Karpas-422 (cell line): ENCODE measurements at places on chromosomes 4 and X. TPM values are rescaled to one million over a fixed set of nuclear protein-coding genes. Genes with fewer than 3 reads are reported as not detected.
A peak's percentile ranks its signal among the peaks of the same experiment; 100 is the strongest.

Gene SULT1B1
- total RNA-seq, result not detected in 2 replicates

Gene KLHL4
- not detected in 2 replicates for total RNA-seq

Gene TBX22
- total RNA-seq, result not detected in 2 replicates

Gene WAS
- total RNA-seq, result 63.4 and 83.6 TPM in 2 replicates

Gene TEX11
- total RNA-seq, result not detected in 2 replicates

Gene F8A2
- not detected in 2 replicates for total RNA-seq

Gene TEX13B
- not detected in 2 replicates for total RNA-seq

Gene PCDH7
- total RNA-seq, result not detected in 2 replicates

DNA sequence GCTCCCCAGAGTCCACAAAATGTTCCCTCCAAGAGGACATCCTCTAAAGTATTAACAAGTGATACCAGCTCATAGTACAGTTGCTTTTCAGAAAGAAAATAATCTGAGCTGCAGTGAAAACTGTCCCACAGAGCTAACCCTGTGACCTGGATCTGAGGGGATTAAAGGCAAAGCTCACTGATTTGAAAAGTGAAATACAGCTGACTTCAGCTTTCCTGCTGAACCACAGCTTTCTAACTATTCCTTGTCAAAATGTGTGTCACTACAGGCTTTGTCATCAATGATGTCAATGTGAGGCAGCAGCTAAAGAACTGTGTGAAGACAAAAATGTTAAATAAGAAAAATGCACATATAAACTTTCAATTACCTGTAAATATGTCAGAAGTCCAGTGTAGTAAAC is 36.9 kb downstream of the DCHS2 start:
- no peak for DNase-seq

DNA sequence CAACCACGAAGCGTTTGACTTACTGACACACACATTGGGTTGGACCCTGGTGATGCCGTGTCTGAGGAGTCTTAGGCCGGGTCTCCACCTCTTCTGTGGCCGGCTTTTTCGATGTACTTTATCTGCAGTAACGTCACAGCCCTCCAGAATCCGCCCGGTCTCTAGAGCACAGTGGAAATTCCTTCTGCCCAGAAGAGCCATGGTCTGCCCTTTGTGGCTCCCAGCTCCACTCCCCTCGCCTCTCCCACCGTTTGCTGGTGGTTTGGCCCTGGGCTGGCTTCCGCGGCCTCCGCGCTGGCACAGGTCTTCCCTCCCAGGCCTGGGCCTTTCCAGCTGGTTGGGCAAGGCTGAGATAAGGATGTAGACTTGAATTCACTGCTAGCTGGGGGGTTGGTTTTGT is 4.3 kb downstream of the MAEA start:
- no peak for DNase-seq

- DNase-seq, result no peak
Measured at GRCh38 chr4:26071688-26072087, 157.7 kb downstream of the SMIM20 start.

DNA sequence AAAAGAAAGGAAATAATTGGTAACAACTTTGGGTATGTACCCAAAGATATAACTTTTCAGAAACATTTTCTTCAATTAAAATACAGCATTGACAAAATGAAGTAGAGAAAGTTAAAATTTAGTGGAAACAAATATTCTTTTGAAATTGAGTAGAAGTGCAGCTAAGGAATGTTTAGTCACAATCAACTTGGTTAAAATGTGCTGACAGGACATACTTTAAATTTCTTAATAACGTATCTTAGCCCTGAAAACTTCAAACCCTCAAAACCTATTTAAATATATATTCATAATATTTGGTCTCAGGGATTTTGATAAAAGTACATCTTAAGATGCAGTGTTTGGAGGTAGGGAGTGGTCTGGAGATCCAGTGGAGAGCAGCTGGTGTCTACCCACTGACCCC is 240.8 kb downstream of the DKK2 start:
- no peak for DNase-seq

DNA sequence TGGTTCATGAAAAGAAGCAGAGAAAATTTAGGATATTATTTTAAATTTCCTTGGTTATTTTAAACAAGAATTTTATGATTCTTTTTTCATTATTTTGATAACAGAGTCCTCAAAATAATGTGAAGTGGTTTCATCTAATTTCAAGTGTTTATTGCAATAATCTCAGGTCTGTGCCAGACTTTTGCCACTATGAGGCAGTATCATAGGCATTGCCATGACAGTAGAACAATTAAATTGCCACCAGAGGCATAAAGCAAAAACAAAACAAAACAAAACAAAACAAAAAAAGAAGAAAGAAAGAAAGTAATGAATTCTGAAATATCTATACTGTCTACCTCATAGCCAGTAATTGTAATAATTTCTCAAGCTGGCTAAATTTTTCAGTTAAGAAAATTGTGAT is 739.2 kb downstream of the KCTD8 start:
- DNase-seq, result no peak

DNA sequence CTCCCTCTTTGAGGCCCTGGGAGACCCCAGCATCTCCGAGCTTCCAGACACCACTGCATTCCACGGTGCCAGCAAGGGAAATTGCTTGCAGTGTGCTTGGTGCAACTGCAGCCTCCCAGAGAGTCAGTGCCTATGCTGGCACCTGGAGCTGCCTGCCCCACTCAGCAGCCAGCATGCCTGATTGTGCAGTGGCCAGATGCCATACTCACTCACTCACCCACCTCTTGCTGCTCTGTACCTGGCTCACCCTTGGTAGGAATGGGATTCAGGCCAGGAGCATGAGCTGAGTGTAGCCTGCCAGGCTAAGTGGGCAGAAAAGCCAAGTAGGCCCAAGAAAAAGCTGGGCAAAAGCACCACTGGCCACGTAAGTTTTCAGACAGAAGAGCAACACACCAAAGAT is 651.4 kb downstream of the GABRG1 start:
- no peak for DNase-seq

DNA sequence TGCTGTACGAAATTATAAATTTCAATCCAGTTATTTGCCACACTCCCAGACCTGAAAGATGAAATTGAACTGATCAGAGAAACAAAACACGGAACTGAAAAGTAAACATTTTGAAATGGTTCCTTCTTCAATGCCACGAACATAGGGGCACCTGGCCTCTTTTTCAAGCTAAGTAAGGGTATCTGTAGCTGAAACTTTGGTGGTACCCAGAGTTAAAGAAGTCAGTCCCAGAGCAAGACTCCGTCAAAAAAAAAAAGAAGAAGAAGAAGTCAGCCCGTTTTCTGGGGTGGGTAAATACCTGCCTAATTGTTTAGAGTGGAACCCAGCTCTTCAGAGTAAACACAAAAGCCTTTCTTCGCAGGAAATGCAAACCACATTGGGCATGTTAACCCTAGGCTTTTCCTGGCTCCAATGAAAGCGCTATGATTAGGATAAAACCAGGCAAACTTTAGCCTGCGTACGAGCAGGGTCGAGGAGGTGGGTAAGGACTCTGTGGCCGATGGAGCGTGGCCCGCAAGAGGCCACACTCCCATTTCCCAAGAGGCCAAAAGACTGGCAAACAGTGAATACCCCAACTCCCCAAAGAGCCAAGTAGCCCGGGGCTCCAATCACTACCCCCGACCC is 1.3 kb downstream of the ANTXR2 start:
- no peak for DNase-seq

- no peak for DNase-seq
Measured at GRCh38 chrX:132486599-132487178, 2.1 kb downstream of the MBNL3 start.

GRCh38 chr4:11495818-11496217 is 67.1 kb upstream of the HS3ST1 start:
- DNase-seq, result no peak

DNA sequence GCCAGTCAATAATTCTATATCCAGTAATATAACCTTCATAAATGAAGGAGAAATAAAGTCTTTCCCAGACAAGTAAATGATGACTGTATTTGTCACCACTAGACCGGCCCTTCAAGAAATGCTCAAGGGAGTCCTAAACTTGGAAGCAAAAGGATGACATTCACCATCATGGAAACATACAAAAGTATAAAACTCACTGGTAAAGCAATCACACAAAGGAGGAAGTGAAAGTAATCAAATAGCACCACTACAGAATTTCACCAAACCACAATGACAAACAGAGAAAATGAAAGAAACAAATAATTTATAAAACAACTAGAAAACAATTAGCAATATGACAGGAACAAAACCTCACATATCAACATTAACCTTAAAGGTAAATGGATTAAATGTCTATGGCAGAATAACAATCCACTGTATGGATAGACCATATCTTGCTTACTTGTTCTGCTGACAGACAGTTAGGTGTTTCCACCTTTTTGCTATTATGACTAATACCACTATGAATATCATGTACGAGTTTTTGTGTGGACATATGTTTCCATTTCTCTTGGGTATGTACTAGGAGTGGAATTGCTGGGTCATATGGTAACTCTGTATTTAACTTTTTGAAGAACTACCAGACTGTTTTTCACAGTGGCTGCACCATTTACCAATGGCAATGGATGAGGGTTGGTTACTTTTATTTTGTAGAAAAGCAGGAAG is 44.9 kb downstream of the NAT8L start:
- DNase-seq, result no peak

DNA sequence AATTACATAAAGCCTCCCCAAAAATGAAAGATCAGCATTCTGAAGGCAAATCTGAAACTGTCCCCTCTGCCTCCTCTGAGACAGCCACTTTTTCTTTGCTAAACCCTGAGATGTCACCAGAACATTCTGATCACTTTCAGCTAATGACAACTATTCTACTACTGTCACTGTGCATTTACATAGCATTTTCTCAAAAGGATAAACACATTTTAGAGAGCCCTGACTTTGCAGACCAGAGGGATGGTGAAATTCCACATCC is 72.1 kb downstream of the GATB start:
- DNase-seq, result no peak

DNA sequence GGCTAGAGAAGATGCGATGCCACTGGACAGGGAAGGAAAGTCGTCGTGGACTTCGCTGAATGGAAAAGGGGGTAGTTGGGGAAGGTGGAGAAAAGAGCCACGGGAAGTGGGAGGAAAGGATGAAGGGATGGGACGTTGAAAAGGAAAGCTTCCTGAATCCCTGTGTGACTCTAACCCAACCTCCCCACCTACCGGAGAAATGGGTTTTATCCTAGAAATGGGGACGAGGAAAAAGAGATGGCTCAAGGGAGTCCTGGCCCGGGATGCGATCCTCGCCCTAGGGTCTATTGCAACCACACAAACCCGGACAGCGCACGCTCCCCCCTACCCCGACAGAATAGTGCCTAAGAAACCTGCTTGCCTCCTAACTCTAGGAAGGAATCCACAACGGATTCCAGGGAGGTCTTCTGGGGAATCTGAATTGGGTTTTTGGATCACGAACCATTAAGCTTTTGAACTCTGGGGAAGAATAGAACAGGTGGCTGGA is 738 bp upstream of the TSPAN5 start:
- DNase-seq, result no peak

DNA sequence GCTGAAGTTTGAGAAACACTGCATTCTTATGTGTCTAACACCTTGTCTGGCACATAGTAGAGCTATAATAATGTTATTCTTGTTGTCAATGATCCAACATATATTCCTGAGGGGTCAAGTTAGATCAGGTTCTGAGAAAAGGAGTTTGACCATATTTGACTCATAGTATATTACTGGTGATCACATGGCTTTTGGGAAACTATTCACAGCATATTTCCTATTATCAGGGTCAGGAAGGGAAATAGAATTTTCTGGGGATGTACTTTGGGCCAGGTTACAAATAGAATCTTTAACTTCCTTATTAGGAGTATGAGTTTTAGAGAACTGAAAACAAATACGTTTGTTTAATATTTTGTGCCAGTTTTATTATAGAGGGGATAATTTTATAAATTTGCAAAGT is 11.6 kb downstream of the IL15 start:
- no peak for DNase-seq

GRCh38 chrX:9316096-9316495 is 148.8 kb upstream of the TBL1X start:
- DNase-seq, result no peak

GRCh38 chr4:128386761-128387599 is 99.4 kb upstream of the PGRMC2 start:
- DNase-seq, result no peak

DNA sequence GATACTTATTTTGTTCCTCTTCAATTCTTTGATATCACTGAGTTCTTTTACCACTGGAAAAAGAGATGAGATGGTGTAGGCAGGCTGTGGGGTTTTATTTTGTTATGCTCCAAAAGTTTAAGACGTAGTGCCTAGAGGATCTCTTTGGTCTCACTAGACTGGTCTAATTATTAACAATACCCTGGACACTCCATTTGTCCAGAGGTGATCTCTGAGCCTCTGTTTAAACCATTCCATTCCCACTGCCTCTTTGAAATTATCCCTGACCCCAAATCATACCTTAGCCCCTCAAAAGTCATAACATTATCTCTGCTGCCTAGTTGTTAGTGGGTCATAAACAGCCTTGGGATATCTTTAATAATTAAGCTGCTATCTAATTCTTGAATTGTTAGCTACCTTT is 24.2 kb downstream of the SMPX start:
- no peak for DNase-seq

DNA sequence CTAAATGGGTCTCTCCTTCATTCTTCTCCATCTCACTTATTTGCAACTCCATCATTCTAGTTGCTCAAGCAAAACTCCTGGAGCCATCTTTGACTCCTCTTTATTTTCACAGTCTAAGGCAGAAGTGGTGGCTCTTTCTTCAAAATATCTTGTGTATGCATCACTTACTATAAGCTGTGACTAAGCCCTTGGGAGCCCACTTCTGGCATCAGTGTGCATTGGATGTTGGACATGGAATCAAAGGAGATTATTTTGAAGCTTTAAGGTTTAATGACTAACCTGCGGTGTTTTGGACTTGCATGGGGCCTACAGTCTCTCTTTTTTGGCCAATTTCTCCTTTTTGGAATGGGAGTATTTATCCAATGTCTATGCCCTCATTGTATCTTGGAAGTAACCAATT is 276.8 kb downstream of the SPOCK3 start:
- no peak for DNase-seq

- no peak for DNase-seq
Measured at GRCh38 chrX:136453771-136454170, 34.0 kb upstream of the BRS3 start.

DNA sequence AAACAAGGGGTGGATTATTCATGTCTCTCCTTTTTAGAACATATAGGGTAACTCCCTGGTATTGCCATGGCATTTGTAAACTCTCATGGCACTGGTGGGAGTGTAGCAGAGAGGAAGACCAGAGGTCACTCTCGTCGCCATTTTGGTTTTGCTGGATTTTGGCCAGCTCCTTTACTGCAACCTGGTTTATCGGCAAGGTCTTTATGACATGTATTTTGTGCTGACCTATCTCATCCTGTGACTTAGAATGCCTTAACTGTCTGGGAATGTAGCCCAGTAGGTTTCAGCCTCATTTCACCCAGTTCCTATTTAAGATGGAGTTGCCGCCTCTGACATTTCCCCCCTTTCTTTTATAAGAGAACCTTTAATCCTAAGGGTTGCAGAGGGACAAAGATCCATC is 45.8 kb downstream of the MGST2 start:
- DNase-seq, result no peak

GRCh38 chrX:153487590-153488071 is 7.1 kb upstream of the BGN start:
- no peak for DNase-seq

- DNase-seq, result peak; percentile 58
Measured at GRCh38 chr4:109278594-109279031, 23.8 kb downstream of the COL25A1 start.
